ENCODE measurements at places on chromosomes 11 and 22. TPM values are rescaled to one million over a fixed set of nuclear protein-coding genes. Genes with fewer than 3 reads are reported as not detected.
A peak's percentile ranks its signal among the peaks of the same experiment; 100 is the strongest.

Gene GDPD5
- 8.5 TPM for total RNA-seq

Gene PRG3
- total RNA-seq: not detected

Gene TYR
- not detected for total RNA-seq

Gene PDE3B
- total RNA-seq: 5.1 TPM

Gene MMP12
- total RNA-seq: not detected

Gene MMP27
- not detected for total RNA-seq

DNA sequence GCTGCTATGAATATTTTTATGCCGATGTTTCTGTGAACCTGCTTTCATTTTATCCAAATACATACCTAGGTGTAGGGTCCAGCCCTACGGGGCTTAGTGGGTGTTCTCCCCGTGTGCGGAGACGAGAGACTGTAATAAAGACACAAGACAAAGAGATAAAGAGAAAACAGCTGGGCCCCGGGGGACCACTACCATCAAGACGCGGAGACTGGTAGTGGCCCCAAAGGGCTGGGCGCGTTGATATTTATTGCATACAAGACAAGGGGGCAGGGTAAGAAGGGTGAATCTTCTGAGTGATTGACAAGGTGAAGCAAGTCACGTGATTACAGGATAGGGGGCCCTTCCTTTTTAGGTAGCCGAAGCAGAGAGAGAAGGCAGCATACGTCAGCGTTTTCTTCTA lies 920.1 kb downstream of the BRD1 start:
- DNase-seq: no peak

GRCh38 chr11:70429724-70430521 lies 31.6 kb downstream of the CTTN start:
- DNase-seq: no peak

- no peak for DNase-seq
Measured at GRCh38 chr11:12767027-12767426, 92.8 kb downstream of the TEAD1 start.

DNA sequence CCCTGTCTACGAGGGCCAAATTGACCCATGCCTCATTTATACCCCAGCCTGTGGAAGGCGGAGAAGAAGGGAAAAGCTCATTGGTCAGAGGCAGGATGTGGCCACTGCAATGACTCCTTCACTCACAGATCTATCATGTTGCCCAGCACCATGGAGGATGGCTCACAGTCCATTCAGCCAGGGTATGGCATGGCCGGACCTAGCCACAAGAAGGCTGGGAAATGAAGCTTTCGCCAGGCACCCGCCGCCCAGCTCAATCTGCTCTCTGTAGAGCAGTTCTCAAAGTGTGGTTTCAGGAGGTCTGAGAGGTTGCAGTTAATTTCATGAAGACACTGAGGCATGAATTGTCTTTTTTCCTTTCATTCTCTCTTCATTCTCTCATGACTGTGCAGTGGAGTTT lies 40.6 kb upstream of the LINC01488 start:
- DNase-seq: no peak

GRCh38 chr11:75317446-75318122 lies 33.9 kb downstream of the ARRB1 start:
- DNase-seq: no peak

DNA sequence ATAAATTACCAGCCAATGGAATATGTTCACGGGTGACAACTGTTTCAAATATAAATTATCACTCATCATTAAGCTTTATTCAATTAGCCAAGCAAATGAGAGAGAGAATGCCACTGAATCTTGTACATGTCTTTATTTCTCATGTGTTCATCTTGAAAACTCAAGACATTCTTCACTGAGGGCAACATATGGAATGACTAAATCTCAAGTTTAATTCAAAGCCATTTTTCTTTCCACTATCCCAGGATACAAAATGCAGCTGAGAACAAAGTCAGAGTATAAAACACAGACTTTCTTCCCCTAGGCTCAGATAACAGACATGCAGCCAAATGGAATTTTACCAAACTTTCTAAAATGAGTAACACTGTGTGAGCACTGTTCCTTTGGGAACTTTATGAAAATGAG lies 12.1 kb upstream of the BBOX1 start:
- DNase-seq: no peak

DNA sequence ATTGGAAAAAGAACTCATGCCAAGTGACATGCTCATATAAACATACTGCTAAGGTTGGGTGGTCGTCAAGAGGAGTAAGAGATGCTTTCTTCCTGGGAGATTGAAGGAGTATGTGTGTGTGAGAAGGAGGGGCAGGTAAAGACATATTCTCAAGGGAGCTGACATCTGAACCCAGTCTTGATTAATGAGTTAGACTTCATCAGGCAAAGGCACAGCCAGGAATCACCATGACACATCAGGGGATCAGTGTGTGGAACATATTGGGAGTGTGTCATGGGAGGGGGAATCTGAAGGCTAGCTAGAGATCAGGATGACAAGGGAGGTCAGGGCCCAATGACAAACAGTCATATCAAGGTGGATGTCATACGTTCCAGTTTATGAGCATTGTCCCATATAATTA lies 14.9 kb downstream of the CNTF start:
- no peak for DNase-seq

GRCh38 chr22:46596032-46596441 lies 24.1 kb upstream of the GRAMD4 start:
- DNase-seq: peak; percentile 63
